ENCODE measurements at places on chromosomes 2 and 18.

DNA sequence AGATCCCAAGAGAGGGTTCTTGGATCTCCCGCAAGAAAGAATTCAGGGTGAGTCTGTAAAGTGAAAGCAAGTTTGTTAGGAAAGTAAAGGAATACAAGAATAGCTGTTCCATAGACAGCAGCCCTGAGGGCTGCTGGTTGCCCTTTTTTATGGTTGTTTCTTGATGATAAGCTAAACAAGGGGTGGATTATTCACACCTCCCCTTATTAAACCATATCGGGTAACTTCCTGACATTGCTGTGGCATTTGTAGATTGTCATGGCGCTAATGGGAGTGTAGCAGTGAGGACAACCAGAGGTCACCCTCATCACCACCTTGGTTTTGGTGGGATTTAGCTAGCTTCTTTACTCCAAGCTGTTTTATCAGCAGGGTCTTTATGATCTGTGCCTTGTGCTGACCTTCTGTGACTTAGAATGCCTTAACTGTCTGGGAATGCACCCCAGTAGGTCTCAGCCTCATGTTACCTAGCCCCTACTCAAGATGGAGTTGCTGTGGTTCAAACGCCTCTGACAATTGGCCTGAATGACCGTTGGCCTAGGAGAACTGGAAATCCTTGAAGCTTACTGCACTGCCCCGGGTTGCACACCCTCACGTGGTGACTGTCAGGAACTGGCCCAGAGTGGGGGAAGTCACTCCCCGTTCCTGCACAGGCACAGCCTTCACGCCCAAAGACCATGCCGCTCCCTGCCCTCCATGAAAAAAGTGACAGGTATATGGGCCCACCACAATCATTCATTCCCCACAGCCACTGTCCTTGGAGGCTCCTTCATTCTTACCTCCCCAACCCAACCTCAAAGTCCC lies 136.9 kb downstream of the SEPTIN10 start:
- no peak for DNase-seq

DNA sequence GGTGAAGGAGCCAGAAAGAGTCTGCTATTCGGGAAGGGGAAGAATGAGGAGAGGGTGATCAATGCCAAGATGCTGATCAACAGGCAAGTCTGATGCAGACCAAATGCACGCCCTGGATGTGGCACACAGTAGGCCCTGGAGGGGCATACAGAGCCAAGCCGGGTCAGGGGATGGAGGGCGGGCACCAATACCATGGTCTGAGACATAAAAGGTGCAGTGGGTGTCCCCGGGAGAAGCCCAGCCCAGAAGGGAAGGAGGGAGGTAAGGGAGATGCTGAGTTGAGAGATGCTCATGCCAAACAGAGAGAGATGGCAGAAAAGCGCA lies 66.6 kb upstream of the ID2 start:
- no peak for DNase-seq

DNA sequence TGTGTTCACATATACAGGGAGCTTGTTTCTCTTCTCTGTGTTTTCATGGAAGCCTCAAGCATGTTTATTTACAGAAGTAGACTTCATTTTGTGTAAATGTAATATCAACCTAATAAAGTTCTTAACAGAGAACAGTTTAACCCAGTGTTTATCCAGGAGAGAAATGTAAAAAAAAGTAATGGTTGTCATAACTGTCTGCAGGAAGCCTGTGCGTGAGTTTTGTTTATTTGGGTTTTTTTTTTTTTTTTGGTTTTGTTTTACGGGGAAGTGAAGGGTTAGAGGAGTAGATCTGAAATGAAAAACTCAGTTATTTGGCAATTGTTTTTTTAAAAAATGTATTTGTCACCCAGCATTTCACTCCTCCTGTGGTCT lies 124.7 kb downstream of the RAPGEF4 start:
- DNase-seq: no peak

GRCh38 chr2:179861416-179862067 lies at the start of gene ZNF385B:
TSS of gene ZNF385B (minus strand) at chr2:179861612.
- no peak for DNase-seq

GRCh38 chr2:172588931-172589330 lies 33.0 kb downstream of the PDK1 start:
- no peak for DNase-seq

GRCh38 chr2:71609958-71610357 lies 156.6 kb downstream of the DYSF start:
- DNase-seq: no peak

- DNase-seq: no peak
These were observed 392.0 kb upstream of the LYPD1 start for GRCh38 chr2:133061874-133062593.

- no peak for DNase-seq
These were observed 378.2 kb downstream of the OSR1 start for GRCh38 chr2:18980104-18980785.

GRCh38 chr18:867257-867656 lies 37.4 kb upstream of the ADCYAP1 start:
- no peak for DNase-seq

DNA sequence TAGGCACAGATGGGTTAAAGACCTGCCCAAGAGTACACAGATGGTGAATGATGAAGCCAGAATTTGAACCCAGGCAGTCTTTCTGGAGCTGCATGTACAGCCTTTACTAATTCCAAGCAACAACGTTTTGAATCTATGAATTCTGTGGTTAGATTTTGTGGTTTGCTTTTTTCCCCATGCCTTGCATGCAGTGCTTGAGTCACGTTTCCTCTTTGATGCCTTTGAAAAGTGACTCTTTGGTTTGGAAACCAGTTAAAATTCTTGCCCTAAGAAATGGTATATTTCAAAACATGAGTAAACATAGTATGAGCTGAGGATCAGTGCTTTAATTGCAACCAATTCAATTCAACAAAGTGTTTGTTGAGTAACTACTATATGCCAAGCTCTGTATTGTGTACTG lies 48.2 kb upstream of the PPM1B start:
- no peak for DNase-seq

DNA sequence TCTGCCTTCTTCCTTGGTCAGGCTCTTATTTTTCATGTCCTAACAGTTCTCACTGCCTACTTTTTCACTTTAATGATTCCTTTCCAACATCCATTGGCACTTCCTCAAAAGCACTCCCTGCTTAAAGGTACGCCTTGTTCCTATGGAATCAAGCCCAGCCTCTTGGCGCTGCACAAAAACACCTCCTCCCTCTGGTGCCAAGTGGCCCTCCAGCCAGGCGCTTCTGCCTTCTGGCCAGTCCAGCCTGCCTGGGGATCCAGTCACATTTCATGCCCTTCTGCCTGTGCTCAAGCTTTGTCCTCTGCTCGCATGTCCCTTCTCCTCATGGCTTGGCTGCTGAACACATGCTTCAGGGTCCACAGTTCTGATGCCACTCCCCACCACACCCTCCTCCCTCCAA lies 6.3 kb downstream of the TPRKB start:
- no peak for DNase-seq

- no peak for DNase-seq
These were observed 24.6 kb downstream of the DYTN start for GRCh38 chr2:206693399-206694137.

DNA sequence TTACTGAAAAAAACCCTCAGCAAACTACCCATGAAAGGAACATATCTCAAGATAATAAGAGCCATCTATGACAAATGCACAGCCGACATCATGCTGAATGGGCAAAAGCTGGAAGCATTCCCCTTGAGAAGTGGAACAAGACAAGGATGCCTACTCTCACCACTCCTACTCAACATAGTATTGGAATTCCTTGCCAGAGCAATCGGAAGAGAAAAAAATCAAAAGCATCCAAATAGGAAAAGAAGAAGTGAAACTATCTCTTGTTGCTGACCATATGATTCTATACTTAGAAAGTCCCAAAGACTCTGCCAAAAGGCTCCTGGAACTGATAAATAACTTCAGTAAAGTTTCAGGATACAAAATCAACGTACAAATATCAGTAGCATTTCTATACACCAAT lies 40.6 kb upstream of the MSTN start:
- DNase-seq: no peak

GRCh38 chr18:78724214-78724914 lies 255.3 kb upstream of the SALL3 start:
- no peak for DNase-seq

DNA sequence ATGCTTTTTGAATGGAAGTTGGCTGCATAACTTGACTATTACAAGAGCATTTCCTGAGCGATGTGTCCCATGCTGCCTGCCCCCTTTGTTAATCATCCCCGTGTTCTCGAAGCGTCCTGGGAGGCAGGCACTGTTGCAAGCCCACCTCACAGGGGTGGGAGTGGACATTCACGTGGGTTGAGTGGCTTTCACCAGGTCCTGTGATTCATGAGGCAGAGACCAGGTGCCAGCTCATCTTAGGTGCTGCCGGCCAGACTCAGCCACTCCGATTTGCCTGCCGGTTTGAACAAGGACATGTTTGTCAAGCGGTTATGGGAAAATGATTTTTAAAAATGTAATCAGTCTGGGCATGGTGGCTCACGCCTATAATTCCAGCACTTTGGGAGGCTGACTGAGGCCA lies 112.5 kb downstream of the ZNF532 start:
- DNase-seq: no peak

DNA sequence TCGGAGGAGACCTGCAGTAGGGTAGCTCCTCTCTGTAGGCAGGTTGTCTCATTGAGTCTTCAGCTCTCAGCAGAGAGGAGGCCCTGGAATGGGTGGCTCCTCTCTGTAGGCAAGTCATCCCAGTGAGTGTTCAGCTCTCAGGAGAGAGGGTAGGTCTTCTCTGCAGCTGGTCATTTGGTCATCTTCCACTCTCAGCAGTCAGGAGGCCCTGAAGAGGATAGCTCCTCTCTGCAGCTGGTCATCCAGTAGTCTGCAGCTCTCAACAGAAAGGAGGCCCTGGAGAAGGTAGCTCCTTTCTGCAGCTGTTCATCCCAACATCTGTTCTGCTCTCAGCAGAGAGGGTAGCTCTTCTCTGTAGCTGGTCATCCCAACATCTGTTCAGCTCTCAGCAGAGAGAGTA lies 26.0 kb upstream of the RUFY4 start:
- no peak for DNase-seq

DNA sequence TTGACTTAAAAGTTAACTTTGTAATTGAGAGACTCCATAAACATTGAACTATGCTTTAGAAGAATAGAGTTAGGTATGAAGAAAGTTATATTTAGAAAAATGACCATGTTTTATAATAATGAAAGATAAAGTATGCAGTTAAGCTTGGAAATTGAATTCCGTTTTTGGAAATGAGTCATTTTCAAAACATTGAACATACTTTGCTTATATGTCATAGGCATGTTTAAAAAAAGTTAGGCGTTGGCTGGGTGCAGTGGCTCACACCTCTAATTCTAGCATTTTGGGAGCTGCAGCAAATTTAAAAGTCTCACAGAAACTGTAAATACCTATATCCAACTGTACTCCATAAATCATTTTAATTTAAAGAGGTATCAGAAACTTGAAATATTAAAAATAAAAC lies 607.4 kb downstream of the CBLN2 start:
- DNase-seq: no peak

GRCh38 chr18:26448714-26449159 lies 99.6 kb downstream of the KCTD1 start:
- no peak for DNase-seq

DNA sequence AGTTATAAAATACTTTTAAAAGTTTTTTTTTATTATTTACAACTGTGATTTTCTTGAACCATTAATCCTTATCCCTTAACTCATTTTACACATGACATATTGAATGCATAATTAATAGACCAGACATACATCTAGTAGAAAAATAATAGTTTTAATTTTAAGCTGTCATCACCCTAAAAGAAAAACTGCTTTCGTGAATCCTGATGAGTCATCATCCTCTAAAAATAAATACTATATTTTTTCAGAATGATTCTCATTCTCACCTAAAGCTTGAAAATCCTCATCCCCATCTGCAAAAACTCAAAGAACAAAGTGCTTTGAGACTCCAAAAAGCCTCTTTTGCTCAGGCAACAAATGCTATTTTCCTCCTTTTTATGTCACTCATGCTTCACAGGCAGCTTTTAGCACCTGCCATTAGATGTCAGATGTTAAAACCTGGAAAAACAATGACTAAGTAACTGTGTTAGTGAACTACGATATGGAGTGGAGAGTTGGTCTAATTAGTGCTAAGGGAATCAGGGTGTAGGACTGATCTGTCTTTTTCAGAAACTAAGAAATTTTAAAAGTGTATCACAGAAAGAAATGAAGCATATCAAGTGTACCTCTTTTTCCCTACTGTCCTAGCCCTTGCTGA lies 297.6 kb downstream of the TMX3 start:
- no peak for DNase-seq

DNA sequence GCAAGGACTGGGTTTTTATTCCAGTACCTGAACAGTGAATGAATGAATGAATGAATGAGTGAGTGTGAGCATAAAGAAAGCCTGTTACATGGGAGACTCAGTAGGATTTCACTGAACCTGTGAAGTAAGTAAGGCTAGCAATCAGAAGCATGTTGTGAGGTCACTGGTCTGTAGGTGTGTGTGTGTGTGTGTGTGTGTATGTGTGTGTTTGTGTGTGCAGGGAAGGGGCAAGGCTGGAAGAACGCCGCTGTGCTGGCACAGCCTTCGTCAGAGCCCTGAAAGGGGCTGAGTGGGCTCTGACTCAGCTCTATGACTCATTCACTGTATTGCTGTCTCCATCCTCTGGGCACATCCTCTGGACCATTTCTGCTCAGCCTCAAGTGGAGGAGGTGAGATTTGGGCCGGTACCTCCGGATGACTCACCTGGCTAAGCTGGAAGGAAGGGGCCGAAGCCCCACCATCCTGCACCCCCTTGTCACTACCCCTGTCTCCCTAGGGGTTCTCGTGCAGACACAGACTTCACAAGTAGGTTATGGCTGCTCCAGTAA lies 51.4 kb upstream of the MRPL33 start:
- DNase-seq: no peak

DNA sequence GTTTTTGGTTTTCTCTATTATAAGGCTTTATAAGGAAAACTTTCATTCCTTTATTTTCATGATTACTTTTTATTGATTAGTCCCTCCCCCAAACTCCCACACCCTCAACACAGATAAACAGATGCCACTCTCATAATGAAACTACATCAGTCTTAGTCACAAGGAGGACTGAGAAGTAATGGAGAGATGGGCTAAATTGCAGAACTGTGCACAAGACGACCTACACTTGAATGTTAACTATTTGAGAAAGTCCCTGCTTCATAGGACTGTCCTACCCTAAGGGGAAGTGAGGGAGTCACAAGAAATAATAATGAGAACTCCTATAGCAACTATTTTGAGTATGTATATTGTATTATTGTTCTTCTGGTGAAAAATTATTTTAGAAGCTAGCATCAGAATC lies 360.8 kb downstream of the RBM43 start:
- no peak for DNase-seq

DNA sequence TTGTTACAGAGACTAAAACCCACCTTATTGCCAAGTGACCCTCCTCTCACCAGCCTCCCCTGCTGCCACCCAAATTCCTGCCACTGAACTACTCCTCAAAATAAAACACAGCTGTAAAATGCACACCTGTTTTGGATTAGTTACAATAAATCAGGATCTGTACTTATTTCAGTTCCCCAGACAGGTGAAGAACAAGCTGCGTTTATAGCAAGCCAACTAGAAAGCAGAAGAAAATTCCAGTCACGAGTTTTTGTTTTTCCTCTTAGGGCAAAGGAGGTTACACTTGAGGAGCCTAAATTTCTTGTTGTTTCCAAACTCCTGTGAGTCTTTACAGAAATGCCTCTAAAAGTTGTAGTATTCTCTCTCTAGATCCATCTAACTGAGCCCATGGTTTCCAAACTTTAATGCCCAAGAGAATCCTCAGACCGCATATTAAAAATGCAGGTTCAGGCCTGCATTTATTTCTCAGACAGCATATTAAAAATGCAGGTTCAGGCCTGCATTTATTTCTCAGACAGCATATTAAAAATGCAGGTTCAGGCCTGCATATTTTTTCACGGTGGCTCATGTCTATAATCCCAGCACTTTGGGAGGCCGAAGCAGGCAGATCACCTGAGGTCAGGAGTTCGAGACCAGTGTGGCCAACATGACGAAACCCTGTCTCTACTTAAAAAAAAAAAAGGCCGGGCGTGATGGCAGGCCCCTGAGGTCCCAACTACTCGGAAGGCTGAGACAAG lies 62.2 kb downstream of the ALPK2 start:
- no peak for DNase-seq

All from T-cell (primary cell).